ENCODE measurements at places on chromosomes 7 and 10. TPM values are rescaled to one million over a fixed set of nuclear protein-coding genes. Genes with fewer than 3 reads are reported as not detected.

RFC2 gene
- polyA plus RNA-seq: 83.2 TPM

MYH16 gene
- not detected for polyA plus RNA-seq

MEIG1 gene
- polyA plus RNA-seq: 0.88 TPM

CCDC3 gene
- polyA plus RNA-seq: 120 TPM

MOGAT3 gene
- polyA plus RNA-seq: not detected

EFCAB10 gene
- polyA plus RNA-seq: 0.51 TPM

PLAC9 gene
- polyA plus RNA-seq: 6.4 TPM

CPA5 gene
- 2.3 TPM for polyA plus RNA-seq

TMEM26 gene
- polyA plus RNA-seq: 0.25 TPM

PLEKHS1 gene
- polyA plus RNA-seq: not detected

TNKS2 gene
- polyA plus RNA-seq: 18.3 TPM

CROT gene
- 2.0 TPM for polyA plus RNA-seq

CC2D2B gene
- not detected for polyA plus RNA-seq

CALHM3 gene
- not detected for polyA plus RNA-seq

ATOH7 gene
- polyA plus RNA-seq: 1.4 TPM

PTPRZ1 gene
- polyA plus RNA-seq: 26.3 TPM

RHOBTB1 gene
- polyA plus RNA-seq: 3.4 TPM

LEP gene
- polyA plus RNA-seq: not detected

DYNC1I1 gene
- 21.6 TPM for polyA plus RNA-seq

XRCC2 gene
- polyA plus RNA-seq: 1.2 TPM

FKBP6 gene
- polyA plus RNA-seq: not detected

ZNF3 gene
- 53.2 TPM for polyA plus RNA-seq

NUTM2B gene
- 1.4 TPM for polyA plus RNA-seq

SFRP4 gene
- polyA plus RNA-seq: 0.81 TPM

CACNA2D1 gene
- polyA plus RNA-seq: 4.6 TPM

CXCL12 gene
- 11.5 TPM for polyA plus RNA-seq

ERVW-1 gene
- polyA plus RNA-seq: not detected

FXYD4 gene
- polyA plus RNA-seq: 3.4 TPM

GLCCI1 gene
- 17.7 TPM for polyA plus RNA-seq

SPDYE9 gene
- polyA plus RNA-seq: not detected

CPVL gene
- 9.4 TPM for polyA plus RNA-seq

FZD8 gene
- 14.8 TPM for polyA plus RNA-seq

ALOX5 gene
- 1.2 TPM for polyA plus RNA-seq

SKAP2 gene
- 27.1 TPM for polyA plus RNA-seq

ANAPC16 gene
- polyA plus RNA-seq: 79.8 TPM

MKX gene
- polyA plus RNA-seq: 0.61 TPM

LRRC18 gene
- polyA plus RNA-seq: not detected

APBB1IP gene
- 1.9 TPM for polyA plus RNA-seq

KCNIP2 gene
- polyA plus RNA-seq: 14.2 TPM

TMEM213 gene
- polyA plus RNA-seq: not detected

Measured in brain (organoid and tissue), 16 donors.